M059J (cell line): ENCODE measurements at places on chromosomes 12 and 14.

DNA sequence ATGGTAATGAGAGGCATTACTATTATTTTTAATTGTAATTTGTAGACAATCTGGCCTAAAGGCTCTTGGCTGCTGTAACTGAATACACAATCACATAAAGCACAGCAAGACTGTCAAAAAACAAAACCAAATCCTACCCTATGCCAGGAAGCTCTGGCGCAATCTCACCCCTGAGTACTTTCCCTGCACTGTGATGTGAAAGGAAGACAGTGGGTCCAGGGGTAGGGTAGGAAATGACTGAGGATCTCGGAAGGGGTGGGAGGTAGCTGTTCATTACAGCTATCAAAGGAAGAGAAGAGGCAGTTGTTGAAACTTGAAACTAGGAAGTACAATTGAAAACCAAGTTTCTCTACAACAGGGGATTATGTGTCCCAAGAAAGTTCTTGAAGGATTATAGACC is 202.8 kb downstream of the ANO2 start:
- DNase-seq = no peak

DNA sequence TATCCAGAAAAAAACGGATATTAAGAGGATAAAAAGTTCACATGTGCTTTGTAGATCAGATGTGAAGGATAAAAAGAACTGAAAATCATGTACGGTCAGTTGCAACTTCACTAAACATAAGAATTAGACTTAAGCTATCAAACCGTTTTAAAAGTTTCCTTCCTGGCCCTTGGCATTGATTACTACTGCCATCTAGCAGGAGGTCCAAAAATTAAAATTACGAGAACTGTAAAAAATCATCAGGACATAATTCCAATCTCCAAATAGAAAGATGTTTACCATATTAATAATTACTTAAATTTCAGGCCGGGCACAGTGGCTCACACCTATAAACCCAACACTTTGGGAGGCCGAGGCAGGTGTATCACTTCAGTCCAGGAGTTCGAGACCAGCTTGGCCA is 7.9 kb downstream of the WDR89 start:
- no peak for DNase-seq

DNA sequence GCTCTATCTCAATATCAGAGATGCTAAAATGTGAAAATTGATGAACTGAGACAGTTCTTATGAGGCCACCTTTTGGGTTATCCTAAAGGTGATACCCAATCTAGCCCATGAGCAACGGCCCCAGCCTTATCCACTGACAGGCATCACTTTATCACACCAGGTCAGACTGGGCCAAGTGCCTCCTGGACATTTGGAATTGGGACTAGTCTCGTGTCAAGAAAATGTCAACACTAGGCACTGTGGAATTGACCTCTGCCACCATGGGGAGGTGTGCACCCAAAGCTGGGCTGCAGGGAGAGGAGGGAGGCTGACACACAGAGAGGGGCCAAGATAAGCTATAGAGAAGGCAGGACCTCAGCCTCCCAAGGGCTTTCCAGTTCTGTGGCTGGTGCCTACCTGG is 78.5 kb upstream of the ZFP36L1 start:
- no peak for DNase-seq

- no peak for DNase-seq
Measured at GRCh38 chr12:94140556-94140955, 7.8 kb upstream of the PLXNC1 start.

DNA sequence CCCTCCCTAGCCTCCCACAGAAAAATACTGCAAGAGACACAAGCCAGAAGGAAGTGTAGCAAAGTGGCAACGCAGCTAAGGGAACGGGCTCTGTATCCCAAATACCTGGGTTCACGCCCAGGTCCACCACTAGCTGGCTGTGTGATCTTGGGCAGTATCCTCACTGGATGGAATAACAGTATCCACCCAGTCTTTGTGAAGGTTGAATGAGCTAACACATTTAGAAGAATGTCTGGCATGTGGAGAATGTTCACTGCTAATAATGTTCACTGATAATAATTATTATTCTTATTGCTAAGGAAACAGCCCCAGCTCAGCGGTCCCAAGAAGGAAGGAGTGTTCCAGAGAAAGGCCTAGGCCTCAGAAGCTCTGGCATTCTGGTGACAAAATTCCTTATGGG is 70.9 kb downstream of the VWF start:
- DNase-seq = peak; percentile 44
